Lung (tissue), 17 donors: ENCODE measurements at places on chromosomes 3 and 15. TPM values are rescaled to one million over a fixed set of nuclear protein-coding genes. Genes with fewer than 3 reads are reported as not detected.

The FBXO40 gene
- total RNA-seq = 0.03 TPM

The NOX5 gene
- total RNA-seq = 0.09 TPM

- H3K27me3 ChIP-seq = no peaks in the 10 kb centered on the region
- no peak for DNase-seq
- no peak overlapping the region for H3K4me3 ChIP-seq
- H3K36me3 ChIP-seq = no peaks in the 10 kb centered on the region
- no peak overlapping the region for H3K27ac ChIP-seq
These were observed 80.0 kb upstream of the SEC13 start for GRCh38 chr3:10400749-10401495.

DNA sequence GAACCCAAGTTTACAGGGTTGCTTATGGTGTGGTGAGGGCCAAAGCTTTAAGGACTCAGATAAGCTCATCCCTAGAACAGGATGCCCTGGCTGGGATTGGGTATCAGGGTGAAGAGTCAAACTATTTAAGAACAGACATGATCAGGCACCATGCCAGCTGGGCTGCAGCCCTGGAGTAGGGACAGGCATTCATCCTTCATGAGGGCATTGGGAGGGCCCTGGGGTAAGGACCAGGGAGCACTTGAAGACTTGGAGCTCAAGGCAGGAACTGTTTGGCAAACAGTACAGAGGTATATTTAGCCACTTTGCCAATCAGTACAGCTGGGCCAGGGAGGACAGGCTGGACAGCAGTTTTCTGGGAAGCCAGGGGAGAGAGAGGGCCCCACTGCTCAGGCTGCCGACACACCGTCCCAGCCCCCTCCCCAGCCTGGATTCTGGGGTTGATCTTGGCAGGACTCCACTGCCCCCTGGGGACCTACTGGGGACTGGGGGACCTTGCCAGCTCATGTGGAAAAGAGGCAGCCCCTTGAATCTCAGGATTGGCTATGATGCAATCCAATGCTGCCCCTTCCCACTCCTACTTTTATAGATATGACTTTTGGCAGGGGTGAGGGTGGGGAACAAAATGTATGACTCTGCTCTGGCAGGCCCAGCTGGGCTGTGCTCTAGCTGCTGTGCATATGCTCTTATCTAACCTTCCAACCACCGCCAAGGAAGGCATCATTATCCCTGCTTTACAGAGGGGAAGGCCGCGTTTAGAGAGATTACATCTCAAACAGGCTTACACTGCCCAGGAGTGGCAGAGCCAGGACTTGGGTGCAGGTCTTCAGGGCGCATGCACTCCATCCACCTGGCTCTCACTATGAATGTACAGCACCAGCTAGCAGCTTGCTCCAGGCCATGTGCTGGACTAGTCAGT lies 2.3 kb downstream of the PLA2G4E start:
- no peak overlapping the region for H3K27ac ChIP-seq
- no peaks in the 10 kb centered on the region for H3K27me3 ChIP-seq
- peak; percentile 55 for DNase-seq
- H3K4me1 ChIP-seq = no peaks in the 10 kb centered on the region

GRCh38 chr15:75927601-75928000 lies 23.9 kb downstream of the FBXO22 start:
- H3K36me3 ChIP-seq = peaks cover 4% of the 10 kb centered on the region
- no peaks in the 10 kb centered on the region for H3K27me3 ChIP-seq
- DNase-seq = no peak
- peaks cover 4% of the 10 kb centered on the region for H3K4me1 ChIP-seq
- H3K27ac ChIP-seq = no peak overlapping the region

GRCh38 chr3:116877968-116878367 lies 168.4 kb downstream of the TUSC7 start:
- H3K4me1 ChIP-seq = no peaks in the 10 kb centered on the region
- H3K4me3 ChIP-seq = no peak overlapping the region
- no peak for DNase-seq
- H3K27me3 ChIP-seq = no peaks in the 10 kb centered on the region
- no peaks in the 10 kb centered on the region for H3K36me3 ChIP-seq

DNA sequence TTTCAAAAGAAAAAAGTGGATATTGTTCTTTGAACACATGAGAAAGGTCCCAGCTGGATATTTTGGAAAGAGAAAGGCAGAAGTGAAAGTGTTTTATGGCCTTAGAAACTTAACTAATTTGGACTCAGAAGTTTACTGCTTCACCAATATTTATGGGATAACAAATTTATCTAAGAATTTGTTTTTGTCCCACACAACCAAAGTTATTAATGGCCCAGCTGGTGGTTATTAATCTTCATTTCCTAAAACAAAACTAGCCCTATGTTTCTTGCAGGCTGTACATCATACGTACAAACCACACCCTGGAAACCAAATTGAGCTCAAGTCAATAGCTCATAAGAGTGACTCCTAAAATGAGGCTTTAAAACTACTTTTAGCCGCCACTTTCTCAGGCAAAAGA lies 372.9 kb upstream of the LMCD1 start:
- no peaks in the 10 kb centered on the region for H3K4me1 ChIP-seq
- H3K27ac ChIP-seq = no peak overlapping the region
- H3K4me3 ChIP-seq = no peak overlapping the region

DNA sequence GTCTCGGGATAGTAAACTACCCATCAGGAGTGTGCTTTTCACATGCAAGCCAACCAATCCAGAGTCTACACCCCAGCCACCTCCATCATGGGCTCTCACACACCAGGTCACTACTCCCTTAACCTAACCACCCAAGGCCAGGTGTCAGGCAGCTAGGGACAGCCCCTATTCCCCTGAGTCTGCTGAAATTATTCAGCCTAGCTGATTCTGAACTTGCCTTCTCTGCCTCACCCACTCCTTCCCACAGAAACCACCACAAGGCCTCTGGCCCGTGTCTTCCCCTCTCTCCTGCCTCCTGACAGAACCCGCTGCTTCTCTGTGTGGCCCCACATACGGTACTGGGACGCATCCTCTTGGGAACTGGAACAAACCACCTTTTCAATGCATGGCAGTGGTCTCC lies 82.1 kb downstream of the PCSK6 start:
- no peaks in the 10 kb centered on the region for H3K36me3 ChIP-seq
- H3K27me3 ChIP-seq = no peaks in the 10 kb centered on the region
- no peak for DNase-seq
- no peak overlapping the region for H3K4me3 ChIP-seq
- no peaks in the 10 kb centered on the region for H3K4me1 ChIP-seq
- no peak overlapping the region for H3K27ac ChIP-seq

- no peak overlapping the region for H3K27ac ChIP-seq
- H3K4me3 ChIP-seq = no peak overlapping the region
- no peak for DNase-seq
- no peaks in the 10 kb centered on the region for H3K36me3 ChIP-seq
These were observed 40.8 kb upstream of the LRTM1 start for GRCh38 chr3:54968546-54969172.

DNA sequence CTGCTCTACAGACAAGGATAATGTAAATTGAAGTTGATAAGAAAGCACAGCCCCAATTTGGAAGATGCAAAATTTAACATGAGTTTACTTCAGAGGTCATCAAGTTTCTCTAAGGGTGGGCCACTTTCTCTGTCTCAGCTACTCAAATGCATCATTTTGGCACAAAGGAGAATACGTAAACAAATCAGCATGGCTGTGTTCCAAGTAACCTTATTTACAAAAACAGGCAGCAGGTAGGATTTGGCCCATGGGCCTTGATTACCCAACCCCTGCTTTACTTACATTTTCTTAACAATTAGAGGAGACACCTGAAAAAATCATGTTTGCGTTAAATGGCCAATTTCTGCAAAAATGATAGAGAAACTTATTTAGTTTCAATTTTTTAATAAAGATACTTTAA lies 181.7 kb downstream of the GBE1 start:
- H3K27ac ChIP-seq = no peak overlapping the region
- no peaks in the 10 kb centered on the region for H3K36me3 ChIP-seq
- no peaks in the 10 kb centered on the region for H3K4me1 ChIP-seq

- H3K36me3 ChIP-seq = no peaks in the 10 kb centered on the region
- no peak overlapping the region for H3K27ac ChIP-seq
- H3K4me1 ChIP-seq = peaks cover 4% of the 10 kb centered on the region
- no peaks in the 10 kb centered on the region for H3K27me3 ChIP-seq
- no peak overlapping the region for H3K4me3 ChIP-seq
These were observed 85.1 kb downstream of the PDCD6IP start for GRCh38 chr3:33883538-33883950.

- H3K27me3 ChIP-seq = no peaks in the 10 kb centered on the region
- no peaks in the 10 kb centered on the region for H3K4me1 ChIP-seq
- no peak overlapping the region for H3K27ac ChIP-seq
- H3K36me3 ChIP-seq = no peaks in the 10 kb centered on the region
These were observed 71.6 kb downstream of the CRYGS start for GRCh38 chr3:186472456-186473008.

DNA sequence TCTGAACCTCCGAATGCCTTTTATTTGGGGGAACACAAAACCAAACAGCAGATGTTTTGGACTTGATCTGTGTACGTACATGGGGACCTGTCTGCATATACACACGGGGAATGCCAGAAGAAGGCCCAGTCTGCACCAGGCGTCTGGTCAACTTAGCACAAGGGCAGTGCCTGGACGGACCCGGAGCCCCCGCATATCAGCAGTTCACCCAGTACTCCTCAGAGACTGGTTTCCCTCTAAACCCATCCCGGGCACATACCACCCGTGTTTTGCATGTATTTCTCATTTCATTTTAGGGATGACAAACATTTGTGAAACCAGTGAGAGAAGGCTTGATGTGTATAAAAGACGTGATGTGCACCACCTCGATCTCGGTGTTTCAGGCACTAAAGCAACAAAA lies 49.7 kb downstream of the KLHL25 start:
- no peaks in the 10 kb centered on the region for H3K27me3 ChIP-seq
- peaks cover 6% of the 10 kb centered on the region for H3K4me1 ChIP-seq
- H3K36me3 ChIP-seq = peaks cover 49% of the 10 kb centered on the region
- DNase-seq = no peak
- H3K27ac ChIP-seq = no peak overlapping the region

- H3K27ac ChIP-seq = no peak overlapping the region
- H3K27me3 ChIP-seq = no peaks in the 10 kb centered on the region
- H3K4me3 ChIP-seq = no peak overlapping the region
- no peaks in the 10 kb centered on the region for H3K4me1 ChIP-seq
- DNase-seq = no peak
These were observed 83.0 kb upstream of the PTX3 start for GRCh38 chr3:157353652-157354051.

DNA sequence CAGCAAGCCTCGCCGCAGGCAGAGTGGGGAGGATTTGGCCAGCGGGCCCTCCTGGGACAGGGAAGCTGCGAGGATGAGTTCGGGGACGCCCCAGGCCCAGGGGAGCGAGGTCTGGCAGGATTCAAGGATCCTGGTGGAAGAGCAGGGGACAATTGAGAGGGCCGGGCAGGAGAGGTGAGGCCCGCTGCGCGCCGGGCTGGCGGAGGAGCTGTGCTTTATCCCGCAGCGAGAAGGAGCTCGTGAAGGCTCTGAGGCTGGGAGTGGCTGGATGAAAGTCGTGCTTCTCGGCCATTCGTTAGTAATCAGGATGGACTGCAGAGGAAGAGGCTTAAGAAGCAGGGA lies 3.6 kb downstream of the SLC51A start:
- no peak overlapping the region for H3K4me3 ChIP-seq
- H3K27me3 ChIP-seq = peaks cover 3% of the 10 kb centered on the region
- no peak for DNase-seq
- H3K4me1 ChIP-seq = no peaks in the 10 kb centered on the region
- no peaks in the 10 kb centered on the region for H3K36me3 ChIP-seq

DNA sequence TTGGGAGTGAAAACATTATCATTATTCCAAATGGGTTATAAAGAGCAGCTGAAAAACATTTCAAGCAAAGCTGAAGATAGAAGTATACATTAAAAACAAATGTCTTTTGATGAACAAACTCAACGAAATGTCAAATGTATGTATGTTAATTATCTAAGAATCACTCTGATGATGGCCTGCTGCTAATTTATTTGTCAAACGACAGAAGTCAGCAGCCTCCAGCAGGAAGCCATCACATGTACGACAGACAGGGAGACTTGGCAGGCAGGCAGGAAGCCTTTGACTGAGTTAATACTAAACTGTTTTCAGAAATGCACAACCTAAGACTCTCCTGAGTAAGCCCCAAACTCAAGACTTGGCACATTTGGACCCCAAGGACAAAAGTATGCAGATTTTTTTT lies 491.1 kb downstream of the ZNF385D start:
- no peak overlapping the region for H3K4me3 ChIP-seq
- no peaks in the 10 kb centered on the region for H3K36me3 ChIP-seq
- H3K27me3 ChIP-seq = no peaks in the 10 kb centered on the region
- DNase-seq = peak; percentile 37

DNA sequence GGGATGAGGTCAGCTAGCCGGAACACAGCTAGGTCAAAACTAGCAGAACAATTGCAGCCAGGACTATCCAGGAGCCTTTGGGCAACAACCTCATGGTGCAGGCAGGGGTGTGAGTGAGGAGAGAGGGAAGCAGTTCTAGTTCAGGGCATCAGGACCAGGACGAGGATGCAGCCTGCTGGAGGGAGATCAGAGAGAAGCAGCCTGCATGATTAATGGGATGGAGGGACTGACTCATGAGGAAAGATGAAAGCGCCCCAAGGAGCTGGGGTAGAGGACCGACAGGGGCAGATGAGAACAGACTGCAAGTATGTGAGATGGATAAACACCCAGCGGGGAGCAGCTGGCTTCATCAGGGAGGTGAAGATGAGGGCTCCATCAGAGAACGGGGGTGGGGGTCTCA lies 37.9 kb upstream of the LRTM1 start:
- peaks cover 3% of the 10 kb centered on the region for H3K4me1 ChIP-seq
- H3K27ac ChIP-seq = no peak overlapping the region
- H3K27me3 ChIP-seq = no peaks in the 10 kb centered on the region
- DNase-seq = no peak
- H3K36me3 ChIP-seq = no peaks in the 10 kb centered on the region
- no peak overlapping the region for H3K4me3 ChIP-seq

GRCh38 chr3:46423588-46423987 lies 16.5 kb downstream of the CCRL2 start:
- H3K27ac ChIP-seq = no peak overlapping the region
- H3K4me1 ChIP-seq = no peaks in the 10 kb centered on the region
- no peak overlapping the region for H3K4me3 ChIP-seq
- no peaks in the 10 kb centered on the region for H3K27me3 ChIP-seq
- no peaks in the 10 kb centered on the region for H3K36me3 ChIP-seq

- no peak overlapping the region for H3K4me3 ChIP-seq
- H3K27ac ChIP-seq = no peak overlapping the region
- H3K36me3 ChIP-seq = no peaks in the 10 kb centered on the region
- no peaks in the 10 kb centered on the region for H3K4me1 ChIP-seq
These were observed 316.6 kb downstream of the NTRK3 start for GRCh38 chr15:87939848-87940457.

GRCh38 chr3:127459891-127460290 lies 130.6 kb downstream of the TPRA1 start:
- H3K4me3 ChIP-seq = no peak overlapping the region
- H3K27ac ChIP-seq = no peak overlapping the region
- no peaks in the 10 kb centered on the region for H3K4me1 ChIP-seq
- no peak for DNase-seq
- H3K27me3 ChIP-seq = no peaks in the 10 kb centered on the region

- no peak for DNase-seq
- no peak overlapping the region for H3K27ac ChIP-seq
- no peak overlapping the region for H3K4me3 ChIP-seq
- no peaks in the 10 kb centered on the region for H3K36me3 ChIP-seq
- peaks cover 2% of the 10 kb centered on the region for H3K4me1 ChIP-seq
- H3K27me3 ChIP-seq = no peaks in the 10 kb centered on the region
These were observed 19.1 kb downstream of the GPR160 start for GRCh38 chr3:170056710-170057454.

GRCh38 chr3:38605981-38606380 lies 43.5 kb downstream of the SCN5A start:
- no peaks in the 10 kb centered on the region for H3K36me3 ChIP-seq
- H3K4me1 ChIP-seq = no peaks in the 10 kb centered on the region
- H3K27ac ChIP-seq = no peak overlapping the region
- no peak overlapping the region for H3K4me3 ChIP-seq
- DNase-seq = no peak
- H3K27me3 ChIP-seq = no peaks in the 10 kb centered on the region

- no peaks in the 10 kb centered on the region for H3K36me3 ChIP-seq
- H3K27ac ChIP-seq = no peak overlapping the region
- H3K27me3 ChIP-seq = no peaks in the 10 kb centered on the region
- DNase-seq = no peak
These were observed 140.0 kb downstream of the KCNAB1 start for GRCh38 chr3:156260331-156260730.
